ENCODE measurements at places on chromosomes 12 and 14.

DNA sequence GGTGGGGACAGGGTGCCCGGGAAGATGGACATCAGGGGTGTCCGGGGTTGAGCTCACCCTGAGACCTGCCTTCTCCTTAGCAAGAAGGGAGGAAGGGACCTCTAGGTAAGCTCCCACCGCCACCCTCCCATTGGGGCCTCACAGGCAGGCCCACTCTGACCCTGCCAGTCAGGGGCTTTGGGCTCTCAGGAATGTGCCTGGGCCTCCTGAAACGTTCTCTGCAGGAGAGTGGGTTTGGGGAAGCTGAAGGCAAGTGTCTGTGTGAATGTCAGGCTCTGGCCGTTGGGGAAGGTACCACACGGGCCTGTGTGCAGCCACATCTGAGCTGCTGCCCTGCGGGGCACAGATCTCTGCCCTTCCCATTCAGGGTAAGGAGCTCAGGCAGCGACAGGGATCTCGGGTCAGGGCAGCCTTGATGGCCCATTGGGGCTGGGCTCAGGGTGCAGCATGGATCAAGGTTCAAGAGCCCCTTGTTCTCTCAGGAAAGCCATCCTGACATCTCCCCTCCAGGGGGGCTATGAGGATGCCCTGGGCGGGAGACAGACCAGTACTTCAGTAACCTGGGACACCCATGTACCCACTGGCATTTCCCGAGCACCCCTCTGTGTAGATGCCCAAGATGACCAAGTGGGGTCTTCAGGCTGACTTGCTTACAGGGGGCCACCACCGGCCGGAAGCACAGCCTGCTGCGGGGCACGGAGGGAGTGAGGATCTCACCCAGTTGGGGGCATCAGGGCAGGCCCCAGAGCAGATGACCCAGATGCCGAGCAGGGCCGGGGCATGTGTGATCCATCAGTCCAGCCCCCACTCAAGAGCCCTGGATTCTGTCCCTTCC, 29.7 kb downstream of the FAM222A start:
- DNase-seq = peak; percentile 7

- DNase-seq = no peak
These were observed 33.6 kb downstream of the E2F7 start for GRCh38 chr12:77031745-77032144.

DNA sequence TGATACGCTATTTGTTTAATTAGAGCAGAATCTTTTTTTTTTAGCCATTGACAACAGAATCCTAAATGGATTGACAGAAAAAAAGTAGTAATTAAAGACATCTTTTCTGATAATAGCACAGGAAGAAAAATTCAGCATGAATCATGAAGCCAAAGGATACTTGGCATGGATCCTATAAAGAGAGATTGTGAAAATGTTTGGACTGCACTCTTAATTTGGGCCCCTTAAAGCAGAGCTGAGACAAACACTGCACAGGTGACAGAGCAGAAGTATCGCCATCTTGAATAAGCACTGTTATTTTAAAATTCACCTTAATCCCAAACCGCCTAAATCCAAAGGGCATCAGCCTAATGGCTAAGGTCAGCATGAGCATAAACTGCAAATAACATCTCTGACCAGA, 48.8 kb upstream of the SEL1L start:
- no peak for DNase-seq

GRCh38 chr12:98422359-98422758, 93.0 kb upstream of the TMPO start:
- DNase-seq = no peak

- no peak for DNase-seq
These were observed 37.3 kb upstream of the FGF6 start for GRCh38 chr12:4482936-4483335.

DNA sequence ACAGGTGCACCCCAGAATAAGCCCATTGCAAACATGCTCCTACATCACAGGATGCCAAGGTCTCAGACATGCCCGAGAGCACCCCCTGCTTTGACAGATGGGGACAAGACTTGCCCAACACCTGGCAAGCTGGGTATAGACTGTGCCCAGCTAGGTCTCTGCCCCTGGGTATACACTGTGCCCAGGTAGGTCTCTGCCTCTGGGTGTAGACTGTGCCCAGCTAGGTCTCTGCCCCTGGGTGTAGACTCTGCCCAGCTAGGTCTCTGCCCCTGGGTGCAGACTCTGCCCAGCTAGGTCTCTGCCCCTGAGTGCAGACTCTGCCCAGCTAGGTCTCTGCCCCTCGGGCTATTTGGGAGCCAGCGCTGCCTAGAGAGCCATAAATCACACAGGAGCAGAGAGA, 85.9 kb downstream of the CCDC88C start:
- DNase-seq = no peak

All from nephron progenitor cell (in vitro differentiated cells).